ENCODE measurements at places on chromosomes 7 and 10.

DNA sequence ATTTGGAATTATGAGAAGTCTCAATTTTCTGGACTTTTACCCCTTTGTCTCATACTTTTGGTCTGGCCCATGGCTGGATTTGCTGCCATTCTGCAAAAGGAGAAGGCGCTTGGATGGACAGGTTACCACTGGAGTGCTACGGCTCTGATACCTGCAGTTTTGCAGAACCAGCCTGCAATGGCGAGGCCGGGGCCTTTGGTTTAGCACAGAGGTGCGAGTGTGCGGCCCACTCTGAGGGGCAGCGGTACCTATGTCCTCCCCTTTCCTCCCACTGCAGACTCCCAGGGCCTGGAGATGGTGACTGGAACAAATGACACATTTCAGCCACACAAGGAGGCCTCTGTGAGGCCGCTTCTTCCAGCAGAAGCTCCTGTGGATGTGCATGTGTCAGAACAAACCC lies 11.9 kb downstream of the ZNF777 start:
- no peak for DNase-seq

GRCh38 chr10:131685576-131685975 lies 215.2 kb upstream of the PPP2R2D start:
- no peak for DNase-seq

DNA sequence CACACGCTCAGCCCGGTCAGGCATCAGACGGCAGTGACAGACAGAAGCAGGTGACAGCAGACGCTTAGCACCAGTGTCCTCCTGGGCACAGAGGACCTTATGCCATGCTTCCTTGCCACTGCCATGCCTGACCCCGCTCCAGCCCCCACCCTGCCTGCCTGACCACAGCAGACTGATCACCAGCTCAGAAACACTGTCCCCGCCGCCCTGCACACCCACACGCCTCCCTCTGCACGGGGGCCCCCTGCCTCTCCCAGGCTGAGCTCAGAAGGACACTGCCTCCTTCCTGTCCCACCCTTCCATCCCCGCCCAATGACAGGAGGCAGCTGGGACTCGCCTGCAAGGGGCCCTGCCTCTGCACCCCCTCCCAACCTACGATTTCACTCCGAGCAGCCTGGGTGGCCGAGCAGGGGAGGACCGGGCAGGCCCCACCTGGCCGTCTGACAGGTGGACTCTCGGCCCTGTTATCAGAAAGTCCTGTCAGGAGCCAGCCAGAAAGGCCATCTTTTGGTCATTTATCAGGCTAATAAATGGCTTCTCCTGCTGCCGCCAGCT lies 183.4 kb downstream of the ELFN1 start:
- no peak for DNase-seq

DNA sequence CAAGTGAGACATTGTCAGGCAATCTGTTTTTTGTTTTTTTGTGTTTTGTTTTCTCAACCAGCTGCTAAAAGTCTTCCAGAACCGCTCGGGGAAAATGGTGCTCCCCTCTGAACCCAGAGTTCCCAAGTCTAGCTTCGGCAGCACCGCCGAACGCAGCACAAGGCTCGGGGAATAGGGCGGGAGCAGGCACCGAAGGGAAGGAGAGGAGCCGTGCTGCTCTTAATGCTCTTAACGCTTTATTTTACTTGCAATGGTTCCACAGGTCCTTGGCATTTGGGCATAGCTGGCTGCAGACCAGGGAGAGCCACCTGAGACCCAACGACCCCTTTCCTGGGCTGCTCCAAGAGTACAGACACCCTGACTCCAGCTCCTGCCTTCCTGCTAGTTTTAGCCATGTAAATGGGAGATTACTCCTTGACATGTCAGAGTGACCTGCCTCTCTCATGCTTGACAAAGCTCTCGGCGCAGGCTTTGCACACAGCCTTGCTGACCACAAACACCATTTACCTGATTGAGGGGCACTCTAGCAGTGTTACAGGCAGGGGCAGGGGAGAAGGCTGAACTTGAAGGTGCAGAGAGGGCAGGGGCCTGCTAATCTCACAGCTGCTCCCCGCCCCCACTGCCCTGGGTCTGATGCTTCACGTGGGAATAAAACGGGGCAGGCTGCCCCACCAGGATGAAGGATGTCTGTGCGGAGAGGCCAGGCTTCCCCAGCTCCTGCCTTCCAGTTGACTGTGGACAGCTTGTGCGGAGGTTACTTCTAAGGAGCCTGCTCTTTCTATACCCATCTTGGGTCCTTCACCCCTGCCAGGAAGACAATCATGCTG lies 58.6 kb upstream of the EFCAB10 start:
- DNase-seq = no peak
